D721Med (cell line): ENCODE measurements at places on chromosomes 5 and 9.

- DNase-seq, result no peak
Observed at GRCh38 chr9:125146247-125146646, 2.9 kb upstream of the SCAI start.

DNA sequence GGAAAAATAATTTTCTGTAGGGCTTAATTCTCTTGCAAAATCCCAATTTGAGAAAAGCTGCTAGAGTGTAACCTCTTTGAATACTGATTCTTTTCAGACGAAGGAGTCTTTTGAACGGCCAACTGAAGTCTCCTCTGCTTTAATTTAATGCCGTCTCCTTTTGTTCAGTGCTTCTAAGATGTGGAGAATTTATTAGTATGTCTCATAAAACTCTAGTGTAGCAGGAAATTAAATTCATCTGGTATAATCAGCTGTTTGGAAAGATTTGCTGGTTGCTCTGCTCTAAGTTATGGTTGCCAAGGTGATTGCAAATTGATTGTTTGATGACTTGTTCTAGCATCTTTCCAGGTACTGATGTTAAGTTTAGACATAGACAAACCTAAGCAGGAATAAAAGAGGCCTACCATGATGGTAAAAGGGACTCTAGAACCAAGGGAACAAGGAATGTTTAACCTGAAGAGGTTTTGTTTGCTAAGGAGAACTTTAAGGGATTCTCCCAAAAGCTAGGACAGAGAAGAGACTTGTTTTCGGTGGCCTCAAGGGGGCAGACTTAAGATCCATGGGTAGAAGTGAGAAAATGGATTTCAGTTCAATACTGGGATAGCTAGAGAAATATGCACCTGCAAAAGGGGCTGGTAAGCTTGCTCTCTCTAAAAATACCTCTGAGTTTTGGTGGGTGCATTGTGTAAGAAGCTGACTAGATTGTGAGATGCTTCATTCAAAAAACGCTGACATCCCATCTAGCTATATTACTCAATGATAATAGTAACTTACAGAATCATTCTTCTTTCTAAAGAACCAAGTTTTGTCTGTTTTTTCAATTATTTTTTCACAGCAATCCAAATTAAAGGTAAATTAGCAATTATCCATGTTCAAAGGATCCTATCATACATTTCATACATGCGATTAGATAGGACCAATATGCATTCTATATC, 5.7 kb upstream of the ADRB2 start:
- DNase-seq, result no peak

GRCh38 chr5:42650084-42650483, 106.5 kb upstream of the CCDC152 start:
- no peak for DNase-seq

DNA sequence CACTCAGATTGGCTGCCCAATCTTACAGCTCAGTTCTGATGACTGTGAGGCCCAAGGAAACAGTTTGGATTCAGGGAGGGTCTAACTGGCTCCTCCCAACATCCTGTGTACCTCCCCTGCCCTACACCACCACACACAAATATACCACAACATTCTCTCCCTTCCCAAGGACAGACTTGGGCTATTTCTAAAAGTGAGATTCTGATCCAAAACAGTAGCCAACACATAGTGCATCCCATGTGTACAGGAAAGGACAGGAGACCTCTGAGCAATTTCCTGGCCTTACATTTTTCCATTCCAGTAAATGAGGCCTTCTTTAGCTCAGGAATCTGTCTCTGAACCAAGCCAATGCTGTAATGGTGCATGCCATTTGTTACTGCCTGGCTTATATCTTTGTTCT, 20.8 kb downstream of the ZNF366 start:
- no peak for DNase-seq

- DNase-seq, result no peak
Observed at GRCh38 chr9:79471580-79472543, 99.9 kb upstream of the TLE4 start.

GRCh38 chr5:73831066-73831465, 205.1 kb downstream of the ARHGEF28 start:
- DNase-seq, result no peak

DNA sequence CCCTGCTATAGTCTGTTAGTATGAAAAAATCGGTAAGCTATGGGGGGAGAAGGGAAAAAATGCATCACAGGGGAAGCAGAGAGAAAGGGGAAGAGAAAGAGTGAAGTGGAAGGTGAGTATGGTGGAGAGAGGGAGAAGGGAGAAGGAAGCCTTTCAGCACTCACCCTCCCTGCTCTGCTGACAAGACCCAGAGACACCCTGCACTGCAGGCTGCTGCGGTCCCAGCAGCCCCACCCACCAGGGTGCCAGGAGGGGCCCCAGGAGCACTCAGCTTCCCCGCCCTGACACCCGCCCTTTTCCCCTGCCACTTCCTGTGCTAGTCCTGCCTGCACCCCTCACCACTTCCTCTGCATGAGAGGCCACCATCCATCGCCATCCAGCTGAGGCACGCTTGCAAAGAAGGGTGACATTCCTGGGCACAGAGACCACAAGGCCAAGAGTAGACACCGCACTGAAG, 12.7 kb downstream of the STK10 start:
- no peak for DNase-seq
